Activated CD4-positive, alpha-beta T cell treated with anti-CD3 and anti-CD28 coated beads for 36 hours (primary cell): ENCODE measurements at places on chromosomes 3 and 15. TPM values are rescaled to one million over a fixed set of nuclear protein-coding genes. Genes with fewer than 3 reads are reported as not detected.

DNA sequence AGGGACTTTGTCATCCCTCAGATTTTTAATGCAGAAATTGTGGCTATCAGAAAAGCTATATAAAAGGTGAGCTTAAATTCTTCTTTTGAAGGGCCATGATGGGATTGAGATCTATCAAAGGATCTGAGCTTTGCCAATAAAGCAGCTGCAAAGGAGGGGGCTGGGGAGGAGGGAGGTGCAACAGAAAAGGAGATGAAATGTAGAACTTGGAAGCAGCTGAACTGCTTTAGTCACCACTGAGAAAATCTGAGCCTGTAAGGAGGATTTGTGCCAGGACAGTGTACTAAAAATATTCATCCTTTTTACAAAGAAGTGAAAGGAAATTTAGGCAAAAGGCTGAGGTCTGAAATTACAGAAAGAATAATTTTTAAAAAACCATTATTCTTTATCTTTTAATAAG is 10.4 kb downstream of the TSPAN3 start:
- DNase-seq = no peak
- no peaks in the 10 kb centered on the region for H3K36me3 ChIP-seq
- no peaks in the 10 kb centered on the region for H3K27me3 ChIP-seq
- H3K4me3 ChIP-seq = no peak overlapping the region
- peaks cover 55% of the 10 kb centered on the region for H3K4me1 ChIP-seq
- no peak overlapping the region for H3K27ac ChIP-seq

- H3K4me1 ChIP-seq = peaks cover 2% of the 10 kb centered on the region
- no peaks in the 10 kb centered on the region for H3K36me3 ChIP-seq
- no peak overlapping the region for H3K27ac ChIP-seq
Observed at GRCh38 chr3:18126772-18127171, 298.4 kb downstream of the SATB1 start.

DNA sequence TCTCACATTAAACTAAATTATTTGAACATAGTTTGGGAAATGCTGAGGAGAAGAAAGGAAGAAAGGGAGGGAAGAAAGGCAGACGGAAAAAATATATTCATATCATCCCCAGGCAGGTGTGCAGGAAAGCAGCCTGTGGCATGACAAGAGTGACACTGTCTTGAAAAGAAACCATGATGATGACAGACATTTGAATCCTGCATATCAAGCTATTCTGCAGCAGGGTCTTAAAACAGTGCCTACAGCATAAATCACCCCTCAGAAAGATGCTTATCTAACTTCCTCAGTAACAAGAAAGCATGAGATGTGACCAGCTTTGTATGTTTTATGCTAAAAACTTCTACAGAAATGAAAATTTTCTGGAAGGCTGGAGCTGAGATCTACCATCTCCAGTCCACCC is 144.5 kb upstream of the GRM7 start:
- H3K27ac ChIP-seq = no peak overlapping the region
- no peak overlapping the region for H3K4me3 ChIP-seq
- DNase-seq = no peak
- H3K4me1 ChIP-seq = no peaks in the 10 kb centered on the region

DNA sequence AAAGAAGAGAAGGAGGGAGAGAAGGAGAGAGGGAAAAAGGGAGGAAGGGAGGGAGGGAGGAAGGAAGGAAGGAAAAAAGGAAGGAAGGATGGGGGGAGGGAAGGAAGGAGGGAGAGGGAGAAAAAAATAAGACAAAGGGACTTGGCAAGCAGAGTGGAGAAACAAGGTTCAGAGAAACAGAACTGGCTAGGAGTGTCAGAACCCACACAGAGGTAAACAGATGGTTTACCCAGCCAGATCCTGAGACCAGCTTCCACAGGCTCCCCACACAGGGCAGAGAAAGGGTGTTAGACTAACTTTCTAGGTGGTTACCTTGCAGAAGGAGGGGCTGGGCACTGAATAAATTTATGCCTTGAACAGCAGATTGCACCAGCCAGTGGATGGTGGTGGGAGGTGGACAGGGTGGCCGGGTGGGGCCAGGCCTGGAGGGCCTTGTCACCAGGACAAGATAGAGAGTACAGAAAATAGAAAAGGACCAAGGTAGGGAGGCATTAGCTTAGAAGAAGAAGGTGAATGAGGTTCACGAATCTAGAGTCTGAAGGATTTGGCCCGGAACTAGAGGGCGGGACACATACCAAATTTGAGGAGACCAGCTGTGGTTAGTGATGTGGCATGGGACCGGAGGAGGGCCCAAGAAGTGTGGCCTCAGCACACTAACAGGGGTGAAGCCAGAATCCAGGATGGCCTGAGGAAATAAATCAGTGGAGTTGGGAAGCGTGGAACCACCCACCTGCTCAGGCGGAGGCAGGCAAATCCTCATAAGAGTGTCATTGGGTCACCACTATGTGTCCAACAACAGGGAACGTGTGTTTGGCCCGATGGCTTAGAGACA is 1.2 kb upstream of the TM4SF1 start:
- no peaks in the 10 kb centered on the region for H3K36me3 ChIP-seq
- no peak overlapping the region for H3K4me3 ChIP-seq
- no peak overlapping the region for H3K27ac ChIP-seq

GRCh38 chr3:193590088-193590856 is 2.7 kb upstream of the OPA1 start:
- H3K27ac ChIP-seq = no peak overlapping the region
- no peak overlapping the region for H3K4me3 ChIP-seq
- H3K27me3 ChIP-seq = no peaks in the 10 kb centered on the region
- peaks cover 7% of the 10 kb centered on the region for H3K36me3 ChIP-seq
- DNase-seq = no peak

DNA sequence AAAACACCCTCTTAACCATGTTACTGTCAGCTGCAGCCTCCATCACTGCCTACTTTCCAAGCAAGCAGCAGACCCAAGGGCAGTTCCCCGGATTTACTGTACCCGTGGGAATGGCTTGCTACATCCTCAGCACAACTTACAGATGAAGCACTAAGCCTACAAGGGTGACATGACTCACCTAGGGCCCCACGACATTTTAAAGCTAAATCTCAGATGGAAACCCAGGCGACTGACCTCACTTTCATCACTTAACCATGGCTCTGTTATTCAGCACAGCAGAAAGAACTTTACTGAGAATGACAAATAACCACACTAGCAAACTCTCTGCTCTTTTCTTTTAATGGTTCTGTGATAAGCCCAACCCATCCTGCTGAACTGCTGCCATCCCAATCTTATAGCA is 65.6 kb downstream of the SUMF1 start:
- H3K36me3 ChIP-seq = peaks cover 22% of the 10 kb centered on the region
- DNase-seq = peak; percentile 63
- no peak overlapping the region for H3K4me3 ChIP-seq
- peak overlapping the region; percentile 73 for H3K27ac ChIP-seq

Gene SEC61A1
- total RNA-seq = 113 TPM
